Epithelial cell of alveolus of lung (primary cell): ENCODE measurements at places on chromosomes 1 and 21. TPM values are rescaled to one million over a fixed set of nuclear protein-coding genes. Genes with fewer than 3 reads are reported as not detected.

Gene APCS
- total RNA-seq, result not detected in 2 replicates

Gene FAM72B
- total RNA-seq, result 3.6 TPM in 2 replicates

Gene CALML6
- not detected in 2 replicates for total RNA-seq

Gene NCF2
- total RNA-seq, result 5.3 TPM in 1 of 2 replicates, not detected in the other

Gene BMP8B
- total RNA-seq, result 0.08 TPM in 1 of 2 replicates, not detected in the other

Gene HPDL
- total RNA-seq, result 1.3 and 8.3 TPM in 2 replicates

Gene ZNF683
- total RNA-seq, result not detected in 2 replicates

Gene AMPD1
- total RNA-seq, result not detected in 2 replicates

Gene OR2W3
- total RNA-seq, result not detected in 2 replicates

Gene NHLH1
- not detected in 2 replicates for total RNA-seq

Gene CD34
- 0.26 and 2.1 TPM in 2 replicates for total RNA-seq

Gene KIF26B
- 2.3 and 2.7 TPM in 2 replicates for total RNA-seq

Gene LYSMD1
- 6.2 and 11.7 TPM in 2 replicates for total RNA-seq

Gene KRTAP19-1
- not detected in 2 replicates for total RNA-seq

Gene CAPN8
- total RNA-seq, result 0.26 TPM in 1 of 2 replicates, not detected in the other

Gene CYP4X1
- total RNA-seq, result under 0.01 and 0.32 TPM in 2 replicates

Gene SPATA21
- not detected in 2 replicates for total RNA-seq

Gene SGIP1
- 6.3 and 22.8 TPM in 2 replicates for total RNA-seq

Gene A3GALT2
- total RNA-seq, result 1.0 TPM in 1 of 2 replicates, not detected in the other

Gene PRDM16
- 0.65 TPM in 1 of 2 replicates, not detected in the other for total RNA-seq

Gene TSPAN2
- 2.3 and 2.9 TPM in 2 replicates for total RNA-seq

Gene CD5L
- not detected in 2 replicates for total RNA-seq

Gene KDF1
- 1.7 TPM in 1 of 2 replicates, not detected in the other for total RNA-seq

Gene IVL
- total RNA-seq, result not detected in 2 replicates

Gene MFSD2A
- 0.32 and 10.3 TPM in 2 replicates for total RNA-seq

Gene HSPG2
- total RNA-seq, result 42.2 and 84.0 TPM in 2 replicates

Gene C1orf115
- 1.7 and 5.2 TPM in 2 replicates for total RNA-seq

Gene ERG
- 0.26 and 0.32 TPM in 2 replicates for total RNA-seq

Gene GNG12
- 90.1 and 123 TPM in 2 replicates for total RNA-seq

Gene SETDB1
- total RNA-seq, result 20.0 and 24.9 TPM in 2 replicates

Gene DIO1
- total RNA-seq, result not detected in 2 replicates

Gene MTARC2
- 4.1 and 10.0 TPM in 2 replicates for total RNA-seq

Gene LCE1E
- total RNA-seq, result not detected in 2 replicates

Gene TMEM54
- 17.2 and 113 TPM in 2 replicates for total RNA-seq

Gene LCE6A
- total RNA-seq, result not detected in 2 replicates

Gene CRP
- not detected in 2 replicates for total RNA-seq

Gene CASQ1
- total RNA-seq, result not detected in 2 replicates

Gene B3GALT5
- total RNA-seq, result 0.08 and 0.39 TPM in 2 replicates

Gene SLAMF7
- 0.78 and 2.7 TPM in 2 replicates for total RNA-seq

Gene CCDC30
- 0.13 and 0.96 TPM in 2 replicates for total RNA-seq

Gene MYOG
- 22.8 TPM in 1 of 2 replicates, not detected in the other for total RNA-seq

Gene HRNR
- not detected in 2 replicates for total RNA-seq

Gene CFHR2
- not detected in 2 replicates for total RNA-seq

Gene ACTN2
- 1.6 TPM in 1 of 2 replicates, not detected in the other for total RNA-seq

Gene FCRL2
- total RNA-seq, result not detected in 2 replicates

Gene IL19
- total RNA-seq, result not detected in 2 replicates

Gene SV2A
- 19.3 and 26.8 TPM in 2 replicates for total RNA-seq

Gene CYP2J2
- 1.0 and 1.4 TPM in 2 replicates for total RNA-seq

Gene CSF3R
- total RNA-seq, result under 0.01 and 4.0 TPM in 2 replicates

Gene VHLL
- 5.3 TPM in 1 of 2 replicates, not detected in the other for total RNA-seq
